AG08396 (cell line): ENCODE measurements at places on chromosomes 6 and 20.

DNA sequence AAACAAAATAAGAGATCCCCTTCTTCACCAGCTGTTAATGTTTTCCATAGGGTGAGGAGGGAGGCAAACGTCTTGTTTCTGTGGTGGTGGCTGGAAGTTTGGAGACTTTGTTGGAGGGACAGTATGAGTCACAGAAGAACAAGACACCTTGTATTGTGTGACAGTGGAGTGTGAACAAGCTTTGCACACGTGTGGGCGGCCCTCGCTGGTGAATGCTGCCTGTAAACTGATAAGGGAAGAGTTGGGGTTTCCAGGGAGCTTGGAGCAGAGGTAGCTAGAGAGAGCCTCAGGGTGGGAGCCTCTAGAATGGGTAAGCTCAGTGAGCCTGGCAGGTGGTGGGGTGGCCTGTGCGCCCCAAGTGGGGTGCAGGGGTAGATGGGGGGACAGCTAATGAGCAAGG, 78.3 kb downstream of the ZDHHC14 start:
- DNase-seq, result no peak

GRCh38 chr20:34693414-34693813, 10.7 kb upstream of the TP53INP2 start:
- DNase-seq, result no peak

- no peak for DNase-seq
These were observed 540.5 kb upstream of the NOX3 start for GRCh38 chr6:155996151-155996550.

- no peak for DNase-seq
These were observed 41.2 kb downstream of the LYRM2 start for GRCh38 chr6:89597372-89597771.

GRCh38 chr20:3374296-3374695, 33.2 kb downstream of the DNAAF9 start:
- DNase-seq, result no peak

DNA sequence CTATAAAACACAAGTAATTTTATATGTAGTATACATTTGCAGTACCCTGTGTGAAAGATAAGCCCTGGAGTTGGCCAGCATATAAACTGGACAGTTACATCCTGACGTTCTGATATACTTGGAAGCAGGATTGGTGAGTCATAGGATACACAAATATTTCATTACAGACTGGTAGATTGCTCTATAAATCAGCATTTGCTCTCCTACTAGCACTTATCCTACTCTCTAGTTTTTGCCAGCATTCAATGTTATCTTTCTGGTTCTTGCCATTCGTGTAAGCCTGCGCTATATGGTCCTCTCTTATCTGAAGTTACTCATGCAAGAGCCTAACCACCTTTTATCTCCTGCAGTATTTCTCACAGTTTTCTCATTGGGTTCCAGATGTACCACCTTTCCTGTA, 680.2 kb upstream of the MMS22L start:
- DNase-seq, result no peak

DNA sequence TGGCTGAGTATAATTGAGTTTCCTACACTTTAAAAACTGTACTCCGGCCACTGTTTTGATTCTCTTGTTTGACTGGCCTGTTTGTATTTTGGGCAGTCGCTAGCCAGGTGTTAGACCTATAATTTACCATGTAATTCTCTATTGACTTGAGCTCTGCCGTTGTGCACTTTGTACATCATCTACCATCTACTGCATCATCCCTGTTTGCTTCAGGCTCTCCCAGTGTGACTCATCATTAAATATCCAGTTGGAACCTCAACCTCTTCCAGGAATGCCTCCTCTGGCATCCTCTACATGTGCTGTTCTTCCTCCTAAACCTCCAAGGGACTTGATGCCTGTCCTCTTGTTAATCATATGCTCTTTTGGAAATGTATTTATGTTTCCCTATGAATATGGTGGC, 72.3 kb downstream of the FARS2 start:
- DNase-seq, result peak; percentile 45

GRCh38 chr6:100103194-100103593, 109.2 kb upstream of the MCHR2 start:
- no peak for DNase-seq

- DNase-seq, result no peak
These were observed 15.7 kb downstream of the SLC23A2 start for GRCh38 chr20:4985658-4986057.

GRCh38 chr6:50716899-50717509, 3.7 kb downstream of the TFAP2D start:
- DNase-seq, result no peak

- no peak for DNase-seq
These were observed 11.8 kb downstream of the MAP3K4 start for GRCh38 chr6:161003336-161003735.

DNA sequence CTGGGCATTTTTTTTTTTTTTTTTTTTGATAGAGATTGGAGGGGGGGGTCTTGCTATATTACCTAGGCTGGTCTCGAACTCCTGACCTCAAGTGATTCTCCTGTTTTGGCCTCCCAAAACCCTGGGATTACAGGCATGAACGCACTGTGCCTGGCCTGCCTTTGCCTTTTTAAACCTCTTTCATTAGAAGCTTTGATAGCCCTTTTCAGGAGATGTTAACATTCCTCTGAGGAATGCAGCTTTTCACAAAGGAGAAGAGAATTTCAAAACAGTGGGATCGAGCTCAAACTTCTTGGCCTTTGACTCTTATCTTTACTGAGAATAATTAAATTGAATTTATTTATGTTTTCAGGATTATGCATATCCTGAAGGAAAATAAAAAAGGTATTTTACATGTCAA, 31.3 kb downstream of the SLC26A8 start:
- no peak for DNase-seq

DNA sequence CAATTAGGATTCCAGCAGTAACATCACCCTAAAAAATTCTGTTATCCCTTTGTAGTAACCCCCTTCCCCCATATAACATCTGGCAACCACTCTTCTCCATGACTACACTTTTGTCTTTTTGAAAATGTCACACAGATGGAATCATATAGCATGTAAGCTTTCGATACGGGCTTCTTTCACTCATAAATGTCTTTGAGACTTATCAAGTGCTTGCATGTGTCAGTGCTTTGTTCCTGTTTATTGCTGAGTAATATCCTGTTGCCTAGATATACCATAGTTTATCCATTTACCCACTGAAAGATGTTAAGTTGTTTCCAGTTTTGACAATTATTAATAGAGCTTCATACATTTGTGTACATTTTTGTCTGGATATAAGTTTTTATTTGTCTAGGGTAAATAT, 10.4 kb upstream of the SNPH start:
- no peak for DNase-seq

DNA sequence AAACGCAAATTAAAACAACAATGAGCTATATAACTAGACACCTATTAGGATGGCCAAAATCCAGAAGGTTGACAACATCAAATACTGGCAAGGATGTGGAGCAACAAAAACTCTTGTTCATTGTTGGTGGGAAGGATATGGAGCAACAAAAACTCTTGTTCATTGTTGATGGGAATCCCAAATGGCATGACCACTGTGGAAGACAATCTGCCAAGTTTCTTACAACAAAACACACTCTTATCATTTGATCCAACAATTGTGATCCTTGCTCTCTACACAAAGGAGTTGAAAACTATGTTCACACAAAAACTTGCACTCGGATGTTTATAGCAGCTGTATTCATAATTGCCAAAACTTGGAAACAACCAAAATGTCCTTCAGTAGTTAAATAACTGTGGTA, 61.8 kb upstream of the LAMA2 start:
- DNase-seq, result no peak

- peak; percentile 38 for DNase-seq
These were observed 2.6 kb downstream of the PRSS35 start for GRCh38 chr6:83514866-83515466.

DNA sequence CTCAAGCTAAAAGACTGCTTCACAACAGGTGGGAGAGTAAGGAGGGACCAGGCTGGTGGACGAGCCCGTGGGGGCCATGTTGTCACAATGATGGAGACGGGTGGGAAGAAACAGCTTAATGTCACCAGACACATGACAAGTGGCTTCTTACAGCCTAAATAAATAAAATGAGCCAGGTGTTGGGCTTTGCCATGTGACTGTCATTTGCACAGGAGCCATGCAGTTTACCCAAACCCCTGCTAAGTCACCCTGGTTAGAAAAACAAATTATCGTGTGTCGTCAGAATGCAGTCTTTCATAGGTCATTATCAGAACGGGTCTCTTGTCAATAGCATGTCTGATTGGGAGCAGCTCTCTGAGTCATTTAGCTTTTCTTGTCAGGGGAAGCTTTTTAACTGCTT, 18.5 kb downstream of the BTBD3 start:
- no peak for DNase-seq

DNA sequence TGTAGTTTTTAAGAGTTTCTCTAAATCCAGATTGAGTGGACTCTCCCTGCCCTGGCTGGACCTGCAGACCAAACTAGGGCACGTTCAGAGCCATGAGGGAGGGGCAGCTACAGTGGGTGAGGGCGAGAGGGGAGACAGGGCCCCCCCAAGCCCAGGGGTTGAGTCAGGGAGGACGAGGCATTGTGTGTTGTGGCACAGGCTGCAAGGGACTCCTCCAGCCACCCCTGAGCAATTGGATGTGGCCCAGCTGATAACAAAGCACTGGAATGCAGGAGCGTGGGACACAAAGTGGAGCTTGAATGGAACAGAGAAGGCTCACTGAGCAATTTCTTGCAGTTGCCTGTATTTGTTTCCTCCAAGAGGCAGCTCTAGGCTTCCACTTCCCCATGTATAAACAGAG, 43.5 kb upstream of the MYL9 start:
- no peak for DNase-seq

DNA sequence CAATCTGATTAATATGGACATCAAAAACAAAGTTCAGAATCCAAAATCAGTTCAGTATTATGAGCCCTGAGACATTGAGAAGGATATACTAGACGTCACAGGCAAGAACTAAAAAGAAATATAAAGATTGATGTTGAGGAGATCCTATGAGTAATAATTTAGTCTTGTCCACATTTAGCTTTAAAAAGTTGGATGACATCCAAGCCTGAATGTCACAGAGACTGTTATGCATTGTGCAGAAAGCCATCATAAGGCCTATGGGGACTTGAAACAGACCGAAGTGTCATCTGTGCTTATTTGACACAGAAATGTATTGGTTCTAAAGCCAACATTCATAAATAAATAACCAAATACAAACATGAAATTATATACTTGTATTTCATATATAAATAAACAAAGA, 581.8 kb upstream of the MMS22L start:
- DNase-seq, result no peak

- no peak for DNase-seq
These were observed 42.5 kb downstream of the PACSIN1 start for GRCh38 chr6:34508425-34508824.

DNA sequence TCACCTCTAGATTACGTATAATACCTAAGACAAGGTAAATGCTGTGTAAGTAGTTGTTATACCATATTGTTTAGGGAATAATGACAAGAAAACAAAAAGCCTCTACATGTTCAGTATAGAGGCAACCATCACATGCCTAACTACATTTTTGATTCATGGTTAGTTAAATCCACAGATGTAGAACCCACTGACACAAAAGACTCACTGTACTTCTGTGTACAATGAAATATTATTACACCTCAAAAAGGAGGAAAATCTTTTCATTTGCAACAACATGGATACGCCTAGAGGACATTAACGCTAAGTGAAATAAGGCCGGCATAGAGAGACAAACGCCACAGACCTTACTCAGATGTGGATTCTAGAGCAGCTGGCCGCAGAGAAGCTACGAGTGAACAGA, 50.5 kb downstream of the NINL start:
- DNase-seq, result no peak

DNA sequence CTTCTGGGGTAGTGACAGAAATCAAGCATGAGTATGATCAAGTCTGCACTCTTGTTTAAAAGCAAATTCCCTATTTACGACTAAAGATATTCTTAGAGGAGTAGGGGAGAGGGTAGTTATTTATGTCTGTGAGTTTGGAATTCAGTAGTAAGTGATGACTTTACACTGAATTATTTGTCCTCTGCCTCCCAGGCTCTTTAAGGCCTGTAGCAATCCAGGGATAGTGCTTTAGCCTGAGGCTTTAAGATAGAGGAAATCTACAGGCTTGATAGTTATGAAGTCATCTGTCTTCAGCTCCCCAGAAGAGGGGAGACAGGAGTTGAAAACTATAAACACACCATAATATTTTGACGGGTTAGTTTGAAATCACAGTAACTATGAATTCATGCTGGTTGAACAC, 664.5 kb downstream of the EPM2A start:
- DNase-seq, result peak; percentile 22

GRCh38 chr20:57397693-57398108, 6.5 kb downstream of the RBM38 start:
- DNase-seq, result no peak

- DNase-seq, result no peak
These were observed 213.9 kb upstream of the ECI2 start for GRCh38 chr6:4349323-4349722.

GRCh38 chr6:169008641-169009257, 244.9 kb downstream of the THBS2 start:
- no peak for DNase-seq

- no peak for DNase-seq
These were observed 107.6 kb upstream of the CEP85L start for GRCh38 chr6:118758946-118759345.

DNA sequence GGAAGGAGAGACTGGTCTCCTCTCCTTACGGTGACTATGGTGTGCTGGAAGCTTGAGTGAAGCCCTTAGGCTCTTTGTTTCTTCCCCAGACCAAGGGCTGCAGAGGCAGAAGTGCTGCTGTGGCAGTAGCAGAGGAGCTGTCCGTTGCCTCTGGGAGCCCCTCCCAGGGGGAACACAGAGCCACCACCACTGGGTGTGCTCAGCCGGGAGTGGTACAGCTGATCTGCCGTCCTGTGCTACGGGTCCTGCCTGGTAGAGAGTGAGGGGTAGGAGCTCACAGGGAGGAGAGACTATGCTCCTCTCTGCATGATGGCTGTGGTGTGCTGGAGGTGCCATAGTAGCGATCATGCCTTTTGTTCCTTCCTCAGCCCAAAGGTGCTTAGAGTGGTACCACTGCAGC, 318.7 kb downstream of the DOK5 start:
- DNase-seq, result no peak

DNA sequence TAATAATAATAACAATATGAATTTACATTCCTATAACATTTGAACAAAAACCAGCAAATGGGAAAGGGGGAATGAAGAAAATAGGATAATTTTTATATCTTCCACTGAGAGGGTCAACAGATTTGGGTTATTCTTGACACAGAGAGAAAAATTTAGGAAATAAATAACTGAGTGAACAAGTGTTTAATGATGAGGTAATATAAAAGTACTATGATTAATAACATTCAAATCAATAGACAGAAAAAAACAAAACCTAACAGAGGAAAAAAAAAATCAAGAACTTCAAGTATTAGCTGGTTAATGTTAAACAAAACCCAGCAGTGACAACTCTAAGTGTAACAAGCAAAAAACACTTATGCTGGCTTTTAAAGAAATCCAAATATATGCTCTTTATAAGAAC, 66.5 kb downstream of the LCA5 start:
- DNase-seq, result no peak

DNA sequence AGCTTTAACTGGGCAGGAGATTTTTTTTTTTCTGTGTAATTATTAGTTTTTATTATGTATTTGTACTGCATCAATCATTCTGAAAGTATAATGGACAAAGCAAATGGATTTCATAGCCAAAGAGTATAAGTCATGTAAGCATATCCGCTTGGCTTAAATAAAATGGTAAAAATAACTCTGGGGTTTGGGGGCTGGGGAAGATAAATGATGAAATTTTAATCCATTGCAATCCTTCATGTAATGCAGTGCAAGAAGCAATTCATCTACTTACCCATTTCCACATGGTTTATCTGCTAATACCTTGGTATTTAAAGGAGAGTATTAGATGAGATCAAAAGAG, 781.4 kb downstream of the QKI start:
- DNase-seq, result no peak

GRCh38 chr20:1901704-1902103, 6.5 kb downstream of the SIRPA start:
- DNase-seq, result no peak
